ENCODE measurements at places on chromosomes 16 and 17. TPM values are rescaled to one million over a fixed set of nuclear protein-coding genes. Genes with fewer than 3 reads are reported as not detected.

The JMJD8 gene
- total RNA-seq: 46.1 TPM

GRCh38 chr16:85126394-85126704 is 14.1 kb upstream of the CIBAR2 start:
- H3K27ac ChIP-seq: peak overlapping the region; percentile 66
- H3K36me3 ChIP-seq: no peaks in the 10 kb centered on the region
- H3K4me1 ChIP-seq: peaks cover 7% of the 10 kb centered on the region
- no peak overlapping the region for H3K4me3 ChIP-seq
- no peak for DNase-seq

- H3K27me3 ChIP-seq: no peaks in the 10 kb centered on the region
- H3K4me1 ChIP-seq: no peaks in the 10 kb centered on the region
- H3K36me3 ChIP-seq: no peaks in the 10 kb centered on the region
- no peak overlapping the region for H3K27ac ChIP-seq
- H3K4me3 ChIP-seq: no peak overlapping the region
Measured at GRCh38 chr17:51957786-51958185, 200.7 kb downstream of the CA10 start.

The RNF135 gene
- 18.8 TPM for total RNA-seq

The KRT27 gene
- not detected for total RNA-seq

GRCh38 chr17:80693511-80693910 is 148.9 kb downstream of the RPTOR start:
- no peaks in the 10 kb centered on the region for H3K36me3 ChIP-seq
- H3K27ac ChIP-seq: no peak overlapping the region
- no peak for DNase-seq
- no peaks in the 10 kb centered on the region for H3K27me3 ChIP-seq

The C17orf78 gene
- not detected for total RNA-seq

DNA sequence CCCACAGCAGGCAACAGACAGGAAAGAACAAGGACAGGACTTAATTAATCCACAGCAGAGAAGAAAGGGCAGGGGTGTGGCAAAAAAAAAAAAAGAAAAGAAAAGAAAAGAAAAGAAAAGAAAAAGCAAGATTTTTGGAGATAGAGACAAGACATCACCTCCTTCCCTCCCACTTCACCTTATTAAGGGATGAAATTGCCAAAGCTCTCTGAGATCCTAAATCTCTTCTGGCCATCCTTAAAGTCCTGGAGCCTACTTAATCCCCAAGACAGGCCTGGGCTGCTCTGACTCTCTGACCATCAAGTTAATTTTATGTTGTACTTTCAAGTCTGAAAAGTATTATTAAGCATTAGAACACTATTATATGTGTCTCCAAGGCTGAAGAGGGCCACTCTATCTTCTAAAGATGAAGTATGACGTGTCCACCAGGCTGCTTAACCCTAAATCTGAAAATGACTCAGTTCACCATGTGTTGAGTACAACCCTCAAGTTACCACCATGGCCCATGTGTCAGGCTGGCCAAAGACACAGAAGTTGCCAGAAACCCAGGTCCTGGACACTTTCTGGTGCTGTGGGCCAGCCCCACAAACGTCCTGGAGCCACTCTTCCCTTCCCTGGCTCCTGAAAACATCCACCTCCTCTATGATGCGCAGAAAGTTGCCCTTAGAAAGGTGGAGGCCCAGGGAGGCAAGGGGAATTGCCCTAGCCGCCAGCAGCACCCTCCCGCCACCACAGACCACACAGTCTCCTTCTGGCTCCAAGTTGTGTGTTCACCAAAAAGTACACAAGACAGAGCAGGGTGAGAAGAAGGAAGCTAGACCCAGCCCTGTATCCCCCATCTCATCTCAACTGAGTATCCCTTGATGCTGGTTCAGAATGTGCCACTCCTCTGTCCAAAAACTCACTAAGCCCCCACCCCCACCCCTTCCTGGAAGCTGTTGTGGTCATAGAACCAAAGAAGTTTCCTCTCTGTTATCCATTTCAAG is 2.7 kb downstream of the SOCS1 start:
- no peaks in the 10 kb centered on the region for H3K36me3 ChIP-seq
- no peaks in the 10 kb centered on the region for H3K27me3 ChIP-seq
- no peak overlapping the region for H3K27ac ChIP-seq

GRCh38 chr16:70725024-70725911 is 39.4 kb upstream of the MTSS2 start:
- peak overlapping the region; percentile 18 for H3K27ac ChIP-seq

All from aorta (tissue), 5 donors.